Tongue (tissue), 3 donors: ENCODE measurements at places on chromosomes 1 and 21. TPM values are rescaled to one million over a fixed set of nuclear protein-coding genes. Genes with fewer than 3 reads are reported as not detected.

Gene FALEC
- not detected for total RNA-seq

Gene LTN1
- total RNA-seq = 54.5 TPM

Gene MLLT11
- 1.6 TPM for total RNA-seq

Gene AUNIP
- total RNA-seq = 0.41 TPM

Gene ITLN1
- 0.62 TPM for total RNA-seq

Gene PLA2G2D
- total RNA-seq = not detected

Gene MAP3K21
- total RNA-seq = 1.4 TPM

Gene AMPD1
- total RNA-seq = 31.1 TPM

Gene CELA2A
- not detected for total RNA-seq

Gene KCNE2
- not detected for total RNA-seq

Gene KRTAP12-2
- not detected for total RNA-seq

Gene CCDC24
- total RNA-seq = 3.2 TPM

Gene LCE3E
- total RNA-seq = not detected

Gene CRB1
- 1.2 TPM for total RNA-seq

Gene UBL4B
- not detected for total RNA-seq

Gene LENEP
- total RNA-seq = not detected

Gene H6PD
- 50.5 TPM for total RNA-seq

Gene HSPA6
- total RNA-seq = 10.2 TPM

Gene RAB25
- total RNA-seq = 13.3 TPM

Gene DNAJC8
- total RNA-seq = 33.7 TPM

Gene RRP1B
- 22.3 TPM for total RNA-seq

Gene NUDT17
- total RNA-seq = 14.0 TPM

Gene SPRR3
- 58.0 TPM for total RNA-seq

Gene GPR153
- 13.7 TPM for total RNA-seq
